ENCODE measurements at places on chromosomes 3 and 15. TPM values are rescaled to one million over a fixed set of nuclear protein-coding genes. Genes with fewer than 3 reads are reported as not detected.

DNA sequence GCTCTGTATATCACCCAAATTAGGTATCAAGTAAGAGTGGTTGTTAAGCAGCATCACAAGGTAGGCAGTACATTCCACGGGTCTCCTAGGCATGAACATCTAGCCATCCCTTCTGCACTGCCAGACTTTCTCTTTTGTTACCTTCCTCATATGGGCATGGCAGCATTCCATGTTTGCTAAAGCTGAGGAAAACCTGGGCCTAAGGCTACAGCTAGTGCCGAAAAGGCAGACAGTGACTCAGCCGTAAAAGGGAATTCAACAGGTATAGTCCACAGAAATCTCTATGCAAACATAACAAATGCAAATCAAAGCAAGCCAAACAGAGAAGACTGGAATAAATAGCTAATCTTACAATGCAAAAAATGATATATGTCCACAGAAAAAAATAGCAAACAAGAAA is 645.4 kb downstream of the ZBBX start:
- DNase-seq, result peak; percentile 39

The TIGIT gene
- not detected for total RNA-seq

GRCh38 chr3:62051506-62051905 is 321.8 kb downstream of the FEZF2 start:
- DNase-seq, result peak; percentile 40

The SNX1 gene
- 26.4 TPM for total RNA-seq

DNA sequence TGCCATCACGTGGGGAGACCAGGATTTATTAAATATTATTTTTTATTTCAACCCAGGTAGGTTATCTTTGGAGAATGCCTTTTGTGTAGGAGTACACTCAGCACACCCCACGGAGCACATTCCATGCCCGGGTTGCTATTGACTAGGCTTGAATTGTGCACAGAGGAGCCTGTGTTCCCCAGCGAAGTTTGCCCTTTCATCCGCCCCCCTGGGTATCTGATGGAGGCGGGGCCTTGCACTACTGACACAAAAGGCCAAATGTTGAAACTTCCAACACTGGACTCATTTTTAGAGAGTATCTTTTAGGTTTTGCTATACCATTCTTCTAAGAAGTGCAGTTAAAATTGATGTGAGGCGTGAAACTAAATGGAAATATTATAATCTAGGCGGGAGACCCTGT is 39.3 kb upstream of the PPP4R2 start:
- no peak for DNase-seq

GRCh38 chr3:73292220-73292619 is 230.8 kb downstream of the EBLN2 start:
- DNase-seq, result no peak

The PLCB2 gene
- total RNA-seq, result not detected

The CPN2 gene
- not detected for total RNA-seq

The ISG20 gene
- total RNA-seq, result 99.9 TPM

DNA sequence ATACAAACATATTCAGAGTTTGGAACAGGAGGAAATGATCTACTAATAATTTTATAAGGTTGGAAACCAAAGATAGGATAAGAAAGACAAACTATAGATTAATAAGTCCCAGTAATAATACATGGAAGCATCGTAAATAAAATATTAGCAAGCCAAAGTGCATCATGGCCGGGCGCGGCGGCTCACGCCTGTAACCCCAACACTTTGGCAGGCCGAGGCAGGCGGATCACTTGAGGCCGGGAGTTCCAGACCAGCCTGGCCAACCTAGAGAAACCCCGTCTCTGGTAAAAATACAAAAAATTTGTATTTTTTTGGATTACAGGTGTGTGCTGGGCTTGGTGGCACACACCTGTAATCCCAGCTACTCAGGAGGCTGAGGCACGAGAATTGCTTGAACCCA is 14.9 kb downstream of the MUC4 start:
- no peak for DNase-seq

- DNase-seq, result peak; percentile 66
Measured at GRCh38 chr15:58039079-58040035, 26.2 kb downstream of the ALDH1A2 start.

DNA sequence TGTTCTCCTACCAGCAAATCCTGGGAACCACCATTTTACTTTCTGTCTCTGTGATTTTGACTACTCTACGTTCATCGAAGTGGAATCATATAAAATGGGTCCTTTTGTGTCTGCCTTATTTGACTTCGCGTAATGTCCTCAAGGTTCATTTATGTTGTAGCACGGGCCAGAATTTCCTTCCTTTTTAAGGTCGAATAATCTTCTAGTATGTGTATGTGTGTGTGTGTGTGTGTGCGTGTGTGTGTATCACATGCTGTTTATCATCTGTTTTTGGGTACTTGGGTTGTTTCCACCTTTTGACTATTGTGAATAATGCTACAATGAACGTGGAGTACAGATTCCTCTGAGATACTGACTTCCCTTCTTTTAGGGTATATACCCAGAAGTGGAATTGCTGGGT is 35.3 kb downstream of the STARD5 start:
- no peak for DNase-seq

- DNase-seq, result peak; percentile 33
Measured at GRCh38 chr15:44541282-44541958, 4.5 kb downstream of the EIF3J start.

DNA sequence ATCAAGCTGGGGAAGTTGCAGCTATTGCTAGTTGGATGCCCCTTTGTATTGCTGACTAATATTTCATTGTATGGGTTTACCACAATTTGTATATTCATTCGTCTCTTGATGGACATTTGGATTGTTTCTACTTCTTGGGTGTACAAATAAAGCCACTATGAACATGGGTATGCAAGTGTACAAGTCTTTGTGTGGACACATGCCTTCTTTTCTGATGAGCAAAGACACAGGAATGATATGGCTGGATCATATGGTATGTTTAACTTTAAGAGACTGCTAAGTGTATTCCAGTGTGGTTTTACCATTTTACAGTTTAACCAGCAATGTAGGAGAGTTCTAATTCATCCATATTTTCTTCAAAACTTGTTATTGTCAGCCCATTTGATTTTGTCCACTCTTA is 32.2 kb downstream of the NECTIN3 start:
- DNase-seq, result peak; percentile 32

The PTH1R gene
- total RNA-seq, result not detected

The IGSF11 gene
- total RNA-seq, result 0.13 TPM

The ADAMTS17 gene
- 2.0 TPM for total RNA-seq
